Hepatocyte (in vitro differentiated cells): ENCODE measurements at places on chromosomes 3 and 15. TPM values are rescaled to one million over a fixed set of nuclear protein-coding genes. Genes with fewer than 3 reads are reported as not detected.

IGSF10 gene
- 1.0 and 1.4 TPM in 2 replicates for total RNA-seq

SKOR1 gene
- total RNA-seq: 0.12 and 0.23 TPM in 2 replicates

VPS18 gene
- 38.3 and 40.1 TPM in 2 replicates for total RNA-seq

PRTG gene
- 10.8 and 19.0 TPM in 2 replicates for total RNA-seq

LSMEM2 gene
- total RNA-seq: 0.20 TPM in 1 of 2 replicates, not detected in the other

GOLGA8R gene
- total RNA-seq: 1.6 and 2.0 TPM in 2 replicates

PDZRN3 gene
- total RNA-seq: 42.9 and 48.2 TPM in 2 replicates

DNA sequence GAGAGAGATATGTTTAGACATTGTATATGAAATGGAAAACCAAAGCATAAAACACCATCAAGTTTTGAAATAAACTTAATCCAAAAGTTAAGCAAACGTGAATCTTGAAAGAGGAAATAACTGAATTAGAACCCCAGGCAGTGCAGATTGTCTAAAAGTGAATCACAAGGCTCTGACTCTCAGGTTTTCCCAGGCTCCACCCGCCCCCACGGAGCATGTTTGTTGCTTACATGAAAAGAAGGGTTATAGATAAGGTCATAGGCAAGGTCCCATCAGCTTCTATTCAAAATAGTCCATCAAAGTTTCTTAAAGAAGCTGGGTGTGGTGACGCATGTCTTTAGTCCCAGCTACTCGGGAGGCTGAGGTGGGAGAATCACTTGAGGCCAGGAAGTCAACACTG is 29.0 kb upstream of the SLMAP start:
- H3K36me3 ChIP-seq: no peaks in the 10 kb centered on the region
- H3K27ac ChIP-seq: no peak overlapping the region
- H3K4me1 ChIP-seq: no peaks in the 10 kb centered on the region
- no peak overlapping the region for H3K4me3 ChIP-seq
- no peak for DNase-seq

- H3K36me3 ChIP-seq: no peaks in the 10 kb centered on the region
- peaks cover 9% of the 10 kb centered on the region for H3K4me1 ChIP-seq
- no peak for DNase-seq
Observed at GRCh38 chr15:32871883-32872282, 154.1 kb downstream of the GREM1 start.

DNA sequence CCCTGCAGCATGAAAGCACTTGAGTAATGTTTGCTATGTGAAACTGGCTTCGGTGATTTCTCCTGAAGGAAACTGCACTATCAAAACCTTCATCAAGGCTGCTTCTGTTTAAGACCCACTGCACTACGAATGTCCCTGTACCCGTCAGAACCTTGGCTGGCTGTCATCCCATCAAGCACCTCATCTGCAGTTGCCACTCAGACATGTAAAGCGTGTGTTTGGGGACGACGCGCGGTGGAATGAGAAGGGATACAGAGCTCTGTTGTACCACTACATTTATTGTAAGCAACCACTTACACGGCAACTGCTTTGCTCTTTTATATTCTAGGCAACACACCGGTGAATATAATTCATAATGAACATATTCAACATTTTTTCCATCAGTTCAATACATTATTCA is 147.6 kb downstream of the TIGIT start:
- no peak for DNase-seq
- H3K4me3 ChIP-seq: no peak overlapping the region
- H3K4me1 ChIP-seq: no peaks in the 10 kb centered on the region
- no peaks in the 10 kb centered on the region for H3K27me3 ChIP-seq
